ENCODE measurements at places on chromosomes 3 and 15.

- DNase-seq, result no peak
Observed at GRCh38 chr3:122502941-122503340, 11.8 kb downstream of the KPNA1 start.

GRCh38 chr3:148861277-148861869 is 3.7 kb upstream of the CPA3 start:
- DNase-seq, result no peak

DNA sequence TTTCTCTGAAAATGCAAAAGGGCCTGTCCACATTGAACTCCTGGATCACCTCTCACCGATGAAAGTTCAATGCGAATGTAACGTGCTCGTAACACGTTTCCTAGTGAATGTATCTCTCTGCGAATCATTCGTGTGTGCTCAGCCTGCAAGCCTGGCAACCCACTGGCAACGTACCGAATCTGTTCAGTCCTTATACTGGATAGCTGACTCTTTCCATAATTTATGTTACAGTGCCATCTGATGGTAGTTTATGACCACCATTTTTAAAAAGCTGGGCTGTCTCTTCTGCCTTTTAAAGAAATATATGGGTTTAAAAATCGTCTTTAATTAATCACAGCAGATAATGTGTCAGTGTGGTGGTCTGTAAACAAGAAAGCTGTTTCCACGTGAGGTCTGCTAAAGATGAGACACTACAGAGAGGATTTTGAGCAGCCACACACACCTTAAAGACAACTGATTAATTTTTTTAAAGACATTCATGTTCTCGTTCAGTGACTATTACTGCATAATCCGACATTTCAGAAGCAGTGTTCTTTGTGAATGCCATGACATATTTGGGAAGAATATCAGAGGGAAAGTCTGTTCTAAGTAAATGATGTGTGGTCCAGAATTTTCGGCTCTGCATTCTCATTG is 69.4 kb upstream of the FOXP1 start:
- no peak for DNase-seq

- no peak for DNase-seq
Observed at GRCh38 chr3:189635339-189635738, 4.2 kb downstream of the TP63 start.

DNA sequence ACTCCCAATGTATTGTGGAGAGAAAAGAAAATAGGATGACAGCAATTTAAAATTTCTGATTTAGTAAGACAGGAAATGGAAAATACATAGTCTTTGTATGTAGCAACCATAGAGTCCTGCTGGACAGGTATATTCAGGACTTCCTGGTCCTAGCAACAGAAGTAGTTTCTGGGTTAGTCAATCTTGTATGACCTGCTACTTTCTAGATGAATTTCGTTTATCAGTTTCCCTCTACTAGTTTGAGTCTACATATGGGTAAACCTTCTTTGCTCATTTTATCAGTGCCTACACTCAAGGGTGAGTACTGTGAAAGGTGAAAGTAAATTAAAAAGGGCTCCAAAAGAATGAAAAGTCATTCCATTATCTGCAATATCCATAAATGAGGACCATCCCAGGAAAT is 309.8 kb downstream of the UNC13C start:
- DNase-seq, result no peak

DNA sequence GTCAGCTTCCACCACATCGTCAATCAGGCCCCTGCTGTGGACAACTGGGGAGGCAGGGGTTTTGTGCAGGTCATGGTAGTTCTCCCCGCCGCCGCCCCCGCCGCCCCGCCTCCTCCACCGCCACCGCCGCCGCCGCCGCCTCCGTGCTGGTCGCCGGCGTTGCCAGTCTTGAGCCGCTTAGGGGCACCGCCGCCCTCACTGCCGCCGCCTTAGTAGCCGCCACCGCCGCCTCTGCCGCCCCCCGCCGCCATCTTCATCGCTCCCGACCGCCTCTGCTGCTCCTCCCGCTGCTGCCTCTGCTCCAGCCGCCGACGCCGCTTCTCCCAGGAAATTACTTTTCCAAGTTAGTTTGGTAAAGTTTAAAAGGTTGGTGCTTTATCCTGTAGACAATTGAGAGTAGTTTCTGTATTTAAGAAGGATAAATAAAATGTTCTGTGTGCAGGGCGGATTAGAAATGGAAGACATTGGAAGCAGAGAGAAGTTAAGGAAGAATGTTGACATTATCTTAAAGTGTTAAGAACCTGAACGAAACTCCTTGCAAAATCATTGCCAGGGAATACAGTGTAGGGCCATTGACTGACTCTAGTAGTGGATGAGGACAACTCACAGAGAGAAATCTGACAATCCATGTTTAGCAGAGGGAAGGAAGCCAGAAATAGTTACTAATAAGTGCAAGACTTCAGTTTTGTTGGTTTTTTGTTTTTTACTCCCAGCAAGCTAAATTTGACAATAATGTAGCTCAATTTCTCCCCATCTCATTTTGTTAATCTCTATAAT is 53.0 kb upstream of the GOLGA8A start:
- no peak for DNase-seq

DNA sequence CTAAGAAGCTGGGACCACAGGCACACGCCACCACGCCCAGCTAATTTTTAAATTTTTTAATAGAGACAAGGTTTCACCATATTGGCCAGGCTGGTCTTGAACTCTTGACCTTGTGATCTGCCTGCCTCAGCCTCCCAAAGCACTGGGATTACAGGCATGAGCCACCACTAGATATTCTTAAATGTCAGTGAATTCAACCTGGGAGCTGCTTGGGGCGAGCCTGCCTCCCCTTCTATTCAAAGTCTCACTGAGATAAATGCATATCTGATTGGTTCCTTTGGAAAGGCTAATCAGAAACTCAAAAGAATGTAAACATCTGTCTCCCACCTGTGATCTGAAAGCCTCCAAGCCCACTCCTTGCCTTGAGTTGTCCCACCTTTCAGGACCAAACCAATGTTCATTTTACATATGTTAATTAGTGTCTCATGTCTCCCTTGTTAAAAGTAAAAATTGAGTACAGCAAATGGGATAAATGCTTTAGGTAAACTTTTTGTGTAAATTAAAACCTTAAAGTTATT is 15.0 kb downstream of the CYP11A1 start:
- no peak for DNase-seq

DNA sequence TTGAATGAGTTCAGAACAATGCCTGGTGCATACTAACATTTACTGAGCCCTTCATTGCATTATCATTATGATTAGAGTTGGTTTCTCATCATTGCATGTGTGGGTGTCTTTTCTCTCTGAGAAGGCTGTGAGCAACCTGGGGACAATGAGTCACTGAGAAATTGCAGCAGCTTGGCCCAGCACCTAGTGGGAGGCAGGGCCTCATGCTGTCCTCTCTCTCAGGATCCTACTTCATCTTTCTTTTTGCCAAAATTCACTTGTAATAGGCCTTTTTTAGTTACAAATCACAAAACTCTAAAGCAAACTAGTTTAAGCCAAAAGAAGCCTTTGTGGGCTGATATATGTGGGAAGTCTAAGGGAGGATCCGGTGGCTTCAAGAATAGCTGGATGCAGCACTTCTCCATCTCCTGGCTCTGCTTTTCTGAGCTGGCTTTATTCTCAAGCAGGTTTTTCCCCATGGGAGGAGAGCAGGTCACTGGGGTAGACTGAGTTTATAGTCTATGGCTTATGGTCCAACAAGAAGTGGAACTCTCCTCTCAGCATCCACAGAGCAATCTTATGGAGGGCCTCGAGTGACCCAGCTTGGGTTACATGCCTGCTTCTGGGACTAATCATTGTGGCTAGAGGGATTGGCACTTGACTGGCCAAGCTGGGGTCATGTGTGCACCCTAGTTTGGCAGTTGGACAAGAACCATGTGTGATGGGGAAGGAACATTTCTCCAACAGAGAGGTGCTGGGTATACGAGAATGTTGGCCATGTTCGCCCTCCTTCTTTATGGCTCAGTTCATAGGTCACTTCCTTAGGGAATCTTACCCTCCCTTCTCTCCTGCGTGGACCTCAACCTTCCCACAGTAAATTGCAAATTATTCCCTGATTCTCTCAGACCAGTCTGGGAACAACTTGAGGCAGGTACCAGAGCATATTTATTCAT is 8.7 kb upstream of the CAMK1 start:
- DNase-seq, result no peak

DNA sequence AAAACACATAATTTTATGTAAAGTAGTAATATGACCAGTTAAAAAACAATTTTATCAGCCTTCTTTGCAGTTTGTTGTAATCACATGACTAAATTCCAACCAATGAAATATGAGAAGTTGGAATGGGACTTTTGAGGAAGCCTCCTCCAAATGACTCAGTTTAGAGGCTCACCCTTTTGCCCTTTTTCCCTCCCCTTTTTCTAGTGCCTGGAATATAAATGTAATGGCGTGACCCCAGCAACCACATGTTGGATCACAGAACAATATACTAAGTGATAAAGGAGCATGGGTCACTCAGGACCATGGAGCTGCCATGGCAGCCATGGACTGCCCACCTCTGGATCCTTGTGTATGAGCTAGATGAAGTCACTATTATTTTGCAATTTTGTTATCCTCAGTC is 48.8 kb upstream of the HEG1 start:
- no peak for DNase-seq

GRCh38 chr3:63092515-63092914 is 185.6 kb upstream of the SYNPR start:
- DNase-seq, result no peak

DNA sequence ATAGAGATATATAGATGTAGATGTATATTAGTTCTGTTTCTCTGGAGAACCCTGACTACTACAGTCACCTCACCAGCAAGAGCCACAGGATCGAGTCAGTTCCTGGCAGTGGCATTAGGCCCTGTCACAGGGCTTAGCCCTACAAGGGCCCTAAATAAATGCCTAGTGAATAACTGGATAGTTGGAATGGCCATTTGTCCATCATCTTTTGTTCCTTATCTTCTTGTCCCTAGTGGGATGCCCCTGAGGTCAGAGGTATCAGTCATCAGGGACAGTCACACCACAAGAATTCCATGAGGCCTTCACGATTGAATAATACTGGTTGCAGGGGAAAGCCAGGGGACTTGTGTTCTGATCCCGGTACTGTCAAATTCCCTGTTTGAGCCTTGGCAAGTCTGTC is 204.9 kb upstream of the PPP2R3A start:
- no peak for DNase-seq

GRCh38 chr3:196471551-196471950 is 32.0 kb downstream of the RNF168 start:
- DNase-seq, result no peak

DNA sequence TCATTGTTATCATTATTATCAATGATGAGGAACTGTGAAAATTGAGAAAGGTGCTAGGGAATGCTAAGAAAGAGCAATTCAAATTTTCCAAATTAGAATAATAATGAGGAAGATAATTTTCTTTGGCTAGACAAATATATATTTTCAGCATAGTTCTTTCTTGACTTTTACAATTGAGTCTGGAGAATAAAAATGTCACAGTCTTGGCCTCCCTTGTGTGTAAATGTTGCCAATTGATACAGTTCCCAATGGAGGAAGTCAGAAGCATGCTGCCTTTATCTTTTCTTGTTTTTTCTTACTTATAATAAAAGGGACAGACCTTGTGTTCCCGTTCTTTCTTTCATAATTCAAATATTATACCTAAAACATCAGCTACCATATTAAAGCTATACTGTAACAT is 774.4 kb downstream of the SI start:
- no peak for DNase-seq

DNA sequence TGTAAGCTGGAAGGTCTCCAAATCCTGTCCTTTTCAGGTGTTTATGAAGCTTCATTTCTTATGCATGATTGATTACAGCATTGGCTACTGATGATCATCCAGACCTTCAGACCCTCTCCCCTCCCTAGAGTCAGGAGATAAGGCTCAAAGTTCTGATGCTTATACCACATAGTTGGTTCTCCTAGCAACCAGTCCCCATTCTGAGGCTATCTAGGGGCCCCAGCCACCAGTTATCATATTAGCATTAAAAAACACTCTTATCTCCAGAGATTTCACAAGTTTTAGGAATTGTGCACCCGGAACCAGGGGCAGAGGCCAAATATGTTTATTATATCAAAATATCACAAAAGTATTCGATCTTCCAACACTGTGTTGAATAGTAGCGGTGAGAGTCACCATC is 953.1 kb downstream of the FHIT start:
- no peak for DNase-seq

GRCh38 chr3:159791336-159791735 is 197.3 kb upstream of the IL12A start:
- no peak for DNase-seq

DNA sequence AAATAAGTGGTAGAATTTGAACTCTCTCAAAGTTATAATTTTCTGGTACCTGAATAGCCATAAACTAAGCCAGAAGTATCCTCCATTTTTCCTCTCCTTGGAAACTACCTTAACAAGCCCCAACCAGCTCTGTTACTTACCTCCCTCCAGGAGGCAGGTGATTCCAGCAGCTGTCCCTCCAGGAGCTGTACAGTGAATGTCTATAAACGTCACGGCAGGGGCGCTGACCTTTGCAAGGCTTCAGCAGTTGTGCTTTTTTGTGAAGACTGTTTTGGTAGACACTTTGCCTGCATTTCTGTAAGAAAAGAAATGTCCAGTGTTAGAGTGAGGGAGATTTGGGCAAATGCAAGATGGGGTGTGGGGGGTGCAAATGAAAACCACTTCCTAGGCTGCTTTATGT is 67.2 kb downstream of the LEO1 start:
- DNase-seq, result no peak

DNA sequence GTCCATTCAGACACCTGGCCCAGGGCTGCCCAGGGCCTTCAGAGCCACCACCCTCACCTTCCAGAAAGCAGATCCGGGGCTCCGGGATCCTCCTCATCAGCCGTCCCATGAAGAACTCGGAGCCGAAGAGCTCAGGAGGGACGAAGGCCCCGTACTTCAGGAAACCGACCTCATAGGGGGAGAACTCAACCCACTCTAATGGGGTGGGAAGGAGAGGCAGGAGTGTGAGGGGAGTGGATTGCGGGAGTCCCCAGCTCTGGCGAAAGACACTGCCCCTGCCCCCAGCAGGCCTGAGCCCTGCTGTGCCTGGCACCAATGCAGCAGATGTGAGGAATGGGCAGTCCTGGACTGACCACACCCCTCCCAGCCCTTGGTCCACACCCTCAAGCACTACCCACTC is 22.6 kb downstream of the PLA2G4D start:
- no peak for DNase-seq

DNA sequence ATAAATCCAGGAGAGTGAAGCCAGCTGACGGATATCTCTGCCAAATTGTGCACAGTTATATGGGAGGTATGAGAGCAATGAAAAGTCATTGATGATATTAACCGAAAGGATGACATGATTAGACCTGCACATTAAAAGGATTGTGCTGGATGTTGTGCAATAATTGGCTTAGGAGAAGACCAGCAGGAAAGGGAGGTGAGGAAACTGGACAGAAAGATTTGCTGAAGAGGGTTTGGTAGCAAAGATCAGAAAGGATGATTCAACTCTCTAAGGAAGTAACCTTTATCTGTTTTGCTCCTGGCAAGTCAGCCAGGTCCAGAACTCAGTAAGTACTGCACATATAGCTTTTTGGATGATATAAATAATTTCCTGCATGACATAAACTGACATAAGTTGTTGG is 704.7 kb downstream of the GRM7 start:
- no peak for DNase-seq

DNA sequence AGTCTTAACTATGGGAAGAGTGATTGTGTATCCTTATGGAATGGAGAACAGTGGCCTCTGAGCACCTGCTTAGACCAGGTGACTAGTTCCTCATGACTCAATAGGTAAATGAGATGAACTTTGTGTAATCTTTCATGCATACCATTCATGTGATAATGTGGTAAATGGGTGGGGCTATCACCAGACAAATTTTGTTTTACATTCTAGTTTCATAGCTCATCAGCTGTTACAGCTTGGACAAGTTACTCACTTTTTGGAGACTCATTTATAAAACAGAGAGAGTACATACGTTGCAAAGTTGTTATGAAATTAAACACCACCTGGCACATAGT is 103.7 kb upstream of the TGFBR2 start:
- no peak for DNase-seq

All from left ventricle myocardium inferior (tissue), 1 donor.